ENCODE measurements at places on chromosomes 11 and 22.

DNA sequence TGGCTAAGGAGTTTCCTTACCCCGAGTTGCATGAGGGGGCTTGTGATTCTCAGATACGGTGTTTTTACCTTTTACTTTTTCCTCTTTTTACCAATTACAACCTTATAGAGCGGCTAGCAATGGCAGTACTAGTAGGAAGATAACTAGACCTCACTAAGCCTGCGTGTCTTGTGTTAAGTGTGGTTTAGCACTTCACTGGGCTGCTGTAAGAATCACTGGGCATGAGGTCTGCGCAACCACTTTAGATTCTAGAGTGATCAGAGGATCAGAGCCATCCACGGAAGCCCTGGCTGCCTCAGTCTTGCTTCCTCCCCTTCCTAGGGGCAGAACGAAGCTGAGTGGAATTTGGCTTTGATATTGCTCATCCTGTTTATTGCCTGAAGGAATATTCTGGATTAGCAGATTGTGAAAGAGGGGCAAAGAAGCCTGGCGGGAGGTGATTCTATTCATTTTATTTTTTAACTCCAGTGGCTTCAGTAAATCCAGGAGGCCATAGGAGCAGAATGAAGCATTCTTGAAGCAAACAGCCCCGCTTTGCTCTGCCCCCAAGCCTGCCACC, 88.5 kb downstream of the GRAMD1B start:
- no peak for DNase-seq

- DNase-seq = no peak
These were observed 6.8 kb upstream of the PPM1F start for GRCh38 chr22:21959274-21960074.

DNA sequence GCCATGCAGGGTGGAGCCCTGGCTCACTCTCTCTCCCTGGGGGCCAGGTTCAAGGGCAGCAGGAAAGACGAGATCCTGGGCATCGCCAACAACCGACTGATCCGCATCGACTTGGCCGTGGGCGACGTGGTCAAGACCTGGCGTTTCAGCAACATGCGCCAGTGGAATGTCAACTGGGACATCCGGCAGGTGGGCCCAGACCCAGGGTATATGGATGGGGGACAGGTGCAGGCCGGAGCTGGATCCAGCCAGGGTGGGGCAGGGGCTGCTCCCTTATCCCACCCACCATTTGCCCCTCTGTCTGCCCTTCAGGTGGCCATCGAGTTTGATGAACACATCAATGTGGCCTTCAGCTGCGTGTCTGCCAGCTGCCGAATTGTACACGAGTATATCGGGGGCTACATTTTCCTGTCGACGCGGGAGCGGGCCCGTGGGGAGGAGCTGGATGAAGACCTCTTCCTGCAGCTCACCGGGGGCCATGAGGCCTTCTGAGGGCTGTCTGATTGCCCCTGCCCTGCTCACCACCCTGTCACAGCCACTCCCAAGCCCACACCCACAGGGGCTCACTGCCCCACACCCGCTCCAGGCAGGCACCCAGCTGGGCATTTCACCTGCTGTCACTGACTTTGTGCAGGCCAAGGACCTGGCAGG, 2.9 kb downstream of the TRPT1 start:
- no peak for DNase-seq

GRCh38 chr11:65639623-65640482, 2.0 kb downstream of the SIPA1 start:
- no peak for DNase-seq

DNA sequence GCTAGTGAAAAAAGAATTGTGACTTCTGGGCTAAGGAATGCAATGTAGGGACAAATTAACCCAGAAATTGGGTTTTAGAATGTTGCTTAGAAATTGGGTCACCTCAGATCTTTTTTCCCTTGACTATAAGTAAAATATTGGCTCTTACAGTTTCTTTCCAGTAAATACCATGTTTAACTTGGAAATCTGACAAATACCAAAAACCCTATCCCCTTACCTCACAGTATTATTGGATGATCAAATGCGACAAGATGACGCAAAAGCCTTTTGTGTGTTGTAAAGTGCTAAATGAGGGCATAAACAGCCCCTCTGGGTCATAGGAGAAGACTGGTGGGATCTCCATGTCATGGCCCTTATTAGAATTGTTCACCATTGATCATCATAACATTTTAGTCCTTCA, 6.1 kb upstream of the UPB1 start:
- no peak for DNase-seq

- no peak for DNase-seq
These were observed 24.0 kb downstream of the LMO1 start for GRCh38 chr11:8239536-8240228.

GRCh38 chr11:28439403-28439802, 331.2 kb downstream of the METTL15 start:
- DNase-seq = no peak

DNA sequence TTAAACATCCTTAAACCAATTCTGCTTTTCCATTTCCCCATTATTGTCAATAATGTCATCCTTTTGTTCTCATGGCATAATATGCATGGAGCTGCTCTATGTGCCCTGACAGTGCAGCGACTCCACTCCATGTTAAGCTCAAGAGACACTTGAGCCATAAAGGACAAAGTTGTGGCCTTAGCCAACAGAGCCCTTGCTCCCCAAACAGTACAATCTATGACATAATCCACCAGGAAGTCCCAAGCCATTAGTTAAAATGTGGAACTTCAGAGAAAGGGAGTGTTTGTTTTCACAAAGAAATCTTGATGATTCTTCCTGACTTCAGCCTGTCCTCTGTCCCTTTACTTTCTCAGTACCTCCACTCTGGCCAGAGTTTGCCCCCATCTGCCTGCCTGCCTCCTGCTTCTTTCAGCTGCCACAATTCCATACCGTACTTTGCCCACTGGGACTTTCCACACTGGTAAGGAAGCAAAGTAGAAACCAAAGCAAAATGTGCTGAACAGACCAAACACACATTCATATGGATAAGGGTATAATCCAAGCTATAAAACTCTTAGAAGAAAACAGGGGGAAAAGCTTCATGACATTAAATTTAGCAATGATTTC, 46.3 kb upstream of the ZC3H12C start:
- DNase-seq = no peak

GRCh38 chr11:557328-558132, 3.0 kb downstream of the LMNTD2 start:
- no peak for DNase-seq

GRCh38 chr22:44139773-44140172, 41.0 kb upstream of the PARVG start:
- peak; percentile 87 for DNase-seq

- peak; percentile 50 for DNase-seq
These were observed 77.3 kb downstream of the ARFGAP2 start for GRCh38 chr11:47099214-47099917.

GRCh38 chr11:37595845-37596244, 997.8 kb upstream of the RAG2 start:
- no peak for DNase-seq

GRCh38 chr11:36455658-36456111, 54.4 kb downstream of the TRAF6 start:
- peak; percentile 3 for DNase-seq

GRCh38 chr22:17981497-17981896, 42.9 kb downstream of the MICAL3 start:
- peak; percentile 46 for DNase-seq

DNA sequence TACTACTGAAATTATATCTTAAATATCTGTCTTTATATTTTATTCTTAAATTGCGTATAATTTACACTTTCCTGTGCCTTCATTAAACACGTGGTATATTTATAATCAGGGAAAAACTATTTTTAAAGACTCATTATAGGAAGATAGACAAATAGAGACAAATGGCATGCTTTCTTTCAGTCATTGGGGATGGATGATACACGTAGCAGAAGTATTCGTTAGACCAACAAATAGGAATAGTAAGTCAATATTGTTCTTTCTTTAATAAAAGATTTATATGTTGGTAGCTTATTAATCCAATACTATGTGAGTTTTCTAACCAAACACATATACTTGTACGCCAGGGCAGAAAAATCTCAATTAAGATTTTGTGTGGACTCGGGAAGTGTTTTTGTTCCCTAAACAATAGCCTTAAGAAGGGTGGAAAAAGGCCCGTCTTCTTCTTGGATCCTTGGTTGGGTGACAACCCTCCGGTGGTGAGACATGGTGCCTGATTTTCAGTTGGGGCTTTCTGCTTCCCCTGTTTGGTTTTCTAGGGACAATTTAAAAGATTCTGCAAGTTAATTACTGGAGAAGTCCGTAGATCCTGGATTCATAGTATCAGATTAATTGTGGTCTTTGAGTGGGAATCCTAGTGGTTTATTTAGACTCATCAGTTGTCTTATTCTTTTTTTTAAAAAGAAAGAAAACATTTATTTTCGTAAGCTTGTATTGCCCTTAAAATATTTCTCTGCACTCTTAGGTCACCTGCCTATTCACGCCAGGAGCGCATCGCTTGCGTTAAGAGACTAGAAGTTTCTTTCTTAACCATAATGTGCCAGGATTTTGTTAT, 83.5 kb upstream of the WNT7B start:
- DNase-seq = no peak

DNA sequence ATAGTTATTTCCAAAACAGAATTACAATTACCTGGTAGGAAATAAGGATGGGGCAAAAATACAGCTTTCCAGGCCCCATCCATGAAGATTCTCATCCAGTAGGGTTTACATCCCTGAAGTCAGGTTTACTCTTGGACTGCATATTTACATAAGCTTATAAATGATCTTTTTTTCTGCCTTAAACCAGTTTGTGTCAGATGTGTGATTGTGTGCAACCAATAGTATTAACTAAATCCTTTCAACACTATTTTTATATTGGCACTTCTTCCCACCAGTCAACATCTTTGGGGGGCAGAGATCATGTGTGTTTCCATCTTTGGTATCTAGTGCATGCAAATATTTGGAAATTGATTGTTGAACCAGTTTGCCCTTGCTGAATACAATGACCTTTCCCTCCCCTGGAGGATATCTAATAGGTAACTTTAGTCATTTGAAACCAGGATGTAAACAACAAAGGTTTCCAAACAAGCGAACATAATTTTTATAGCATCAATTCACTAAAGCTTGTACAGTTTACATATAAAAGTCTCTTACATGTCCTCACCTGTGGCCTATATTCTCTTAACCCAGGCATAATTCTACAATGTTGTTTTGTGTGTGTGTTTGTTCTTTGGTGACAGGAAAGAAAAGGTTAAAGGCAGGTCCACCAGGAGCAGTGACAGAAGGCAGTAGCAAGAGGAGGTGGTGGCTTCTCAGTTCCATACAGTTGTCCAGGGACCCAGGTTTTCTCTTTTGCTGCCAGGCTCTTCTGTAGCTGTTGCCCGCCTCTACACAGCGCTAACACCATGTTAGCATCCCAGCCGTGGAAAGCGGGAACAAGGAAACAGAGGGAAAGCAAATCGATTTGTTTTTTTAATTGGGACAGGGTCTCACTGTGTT, 1.7 kb upstream of the ME3 start:
- DNase-seq = peak; percentile 79

- DNase-seq = peak; percentile 12
These were observed 44.4 kb downstream of the VSIG10L2 start for GRCh38 chr11:125990244-125990643.

GRCh38 chr22:44365832-44366231, 53.1 kb upstream of the SHISAL1 start:
- no peak for DNase-seq

GRCh38 chr22:25898707-25899365, 156.8 kb downstream of the MYO18B start:
- no peak for DNase-seq

DNA sequence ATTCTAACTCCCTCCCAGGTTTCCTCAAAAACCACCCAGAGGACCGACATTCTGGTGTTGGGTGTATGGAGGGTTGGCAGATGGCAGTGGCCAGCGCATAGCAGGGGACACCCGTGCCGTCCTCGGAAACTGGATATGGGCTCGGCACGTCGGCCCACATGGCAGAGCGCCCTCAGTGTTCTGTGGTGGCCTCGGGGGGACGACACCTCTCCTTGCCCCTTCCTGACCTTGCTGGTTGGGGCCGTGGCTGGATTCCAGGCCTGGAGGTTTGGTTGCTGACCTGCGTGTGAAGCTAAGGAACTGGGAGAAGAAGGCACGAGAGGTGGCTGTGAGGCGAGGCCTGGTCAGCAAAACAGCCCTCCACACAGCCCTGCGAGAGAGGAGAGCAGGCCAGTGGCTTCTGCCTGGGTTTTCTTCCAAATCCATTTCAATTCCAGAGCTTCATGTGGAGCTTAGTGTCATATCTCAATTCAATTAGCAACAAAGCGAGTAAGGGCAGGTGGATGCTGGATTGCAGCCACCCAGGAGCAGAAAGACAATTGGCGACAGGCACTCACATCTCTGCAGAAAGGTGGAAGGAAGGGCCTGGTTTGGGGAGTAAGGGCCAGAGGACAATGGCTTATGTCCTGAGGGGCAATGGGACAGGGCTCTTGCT, 478.4 kb downstream of the BRD1 start:
- DNase-seq = no peak

DNA sequence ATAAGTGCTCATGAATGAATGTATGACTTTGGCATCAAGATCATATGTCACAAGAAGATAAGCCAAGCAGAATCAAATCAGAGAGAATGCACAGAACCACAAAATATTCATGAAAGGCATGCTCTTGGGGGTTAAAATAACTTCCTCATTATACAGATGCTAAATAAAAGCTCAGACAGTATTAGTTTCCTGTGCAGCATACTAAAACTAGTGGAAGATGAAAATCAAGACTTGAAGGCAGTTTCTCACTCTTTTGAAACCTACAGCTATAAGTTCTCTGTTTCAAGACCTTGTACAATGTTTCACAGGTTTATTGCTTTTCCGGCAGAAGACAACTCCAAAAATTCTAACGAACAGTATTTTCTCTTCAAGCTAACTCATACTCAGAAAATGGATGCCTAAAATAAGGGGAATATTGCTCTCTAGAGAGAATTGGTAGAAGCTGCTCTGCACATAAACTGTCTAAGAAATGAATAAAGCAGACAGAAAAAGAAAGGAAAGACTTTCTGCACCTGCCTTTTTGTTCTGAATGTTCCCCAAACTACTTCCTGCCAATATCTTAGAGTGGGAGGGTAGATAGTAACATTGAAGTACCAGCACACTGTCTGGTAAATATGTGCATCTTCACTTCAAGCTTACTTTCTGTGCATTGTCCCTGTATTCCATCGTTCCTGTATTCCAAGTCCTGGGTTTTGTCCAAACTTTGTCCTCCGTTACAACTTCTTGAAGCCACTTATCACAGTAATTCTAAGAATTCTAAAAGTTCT, 639.4 kb upstream of the FAT3 start:
- no peak for DNase-seq

GRCh38 chr22:19146215-19146968, 1.9 kb upstream of the ESS2 start:
- DNase-seq = no peak

DNA sequence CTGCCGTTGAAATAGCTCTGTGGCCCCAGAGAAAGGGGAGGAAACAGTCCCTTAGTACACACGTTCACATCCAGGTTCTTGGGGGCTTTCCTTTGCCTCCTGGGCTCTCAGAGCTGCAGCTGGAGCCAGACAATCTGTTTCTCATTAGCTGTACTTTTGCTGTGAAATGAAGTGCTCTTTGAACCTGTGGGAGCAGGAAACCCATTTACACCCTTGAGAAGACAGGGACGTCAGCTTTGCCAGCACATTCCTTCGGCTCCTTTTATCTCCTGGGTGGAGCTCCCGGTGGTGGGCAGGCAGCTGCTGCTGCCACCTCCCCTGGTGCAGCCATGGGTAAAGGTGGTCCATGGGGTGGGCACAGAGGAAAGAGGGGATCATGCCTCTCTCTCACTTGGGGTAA, 80.6 kb upstream of the TIMP3 start:
- DNase-seq = no peak

Data from NCI-H2029 (cell line).